ENCODE measurements at places on chromosomes 4 and X.

GRCh38 chrX:46579250-46579649 lies 5.7 kb downstream of the CHST7 start:
- DNase-seq, result no peak

- no peak for DNase-seq
Observed at GRCh38 chr4:179116011-179116410, 1673.8 kb upstream of the AGA start.

- peak; percentile 33 for DNase-seq
Observed at GRCh38 chrX:44344194-44344593, 722 bp upstream of the EFHC2 start.

DNA sequence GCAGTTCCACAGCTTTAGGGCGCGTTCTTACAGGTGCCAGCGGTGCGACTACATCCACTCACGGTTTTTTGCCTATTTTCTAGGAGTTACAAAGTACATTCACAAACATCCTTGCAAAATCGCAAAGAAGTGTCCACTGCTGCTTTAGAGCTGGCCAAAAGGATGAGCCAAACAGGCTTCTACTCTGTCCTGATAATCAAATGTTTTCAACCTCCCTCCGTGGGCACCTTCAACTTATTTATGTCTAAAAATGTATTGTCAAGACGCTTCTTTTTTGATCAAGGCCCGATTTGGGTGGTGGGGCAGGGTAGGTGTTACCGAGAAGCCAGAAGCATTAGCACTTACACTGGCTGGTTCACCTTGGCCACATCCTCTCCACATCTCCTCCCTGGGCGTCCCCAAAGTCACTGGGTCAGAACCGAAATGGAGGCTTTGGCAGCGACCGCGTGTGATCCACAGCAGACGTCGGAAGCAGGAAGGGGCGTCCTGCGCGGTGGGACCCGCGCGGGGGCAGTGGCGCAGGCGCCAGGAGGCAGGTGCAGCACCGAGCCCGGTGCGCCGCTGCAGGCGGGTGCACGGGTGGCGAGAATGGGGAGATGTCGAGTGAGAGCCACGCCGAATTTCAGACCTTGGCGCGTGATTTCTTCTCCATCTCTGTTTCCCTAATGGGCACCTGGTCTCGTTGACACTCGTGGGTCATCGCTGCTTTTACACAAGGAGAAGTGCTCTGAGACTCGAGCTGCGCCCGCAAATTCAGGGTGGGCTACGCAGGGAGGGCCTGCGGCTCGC lies 16.9 kb downstream of the NKX3-2 start:
- DNase-seq, result no peak

GRCh38 chr4:165921546-165921945 lies 48.5 kb downstream of the TLL1 start:
- DNase-seq, result no peak

GRCh38 chr4:108492816-108493595 lies 127.4 kb upstream of the RPL34 start:
- no peak for DNase-seq

- DNase-seq, result no peak
Observed at GRCh38 chr4:139844057-139844456, 178.4 kb downstream of the MGST2 start.

DNA sequence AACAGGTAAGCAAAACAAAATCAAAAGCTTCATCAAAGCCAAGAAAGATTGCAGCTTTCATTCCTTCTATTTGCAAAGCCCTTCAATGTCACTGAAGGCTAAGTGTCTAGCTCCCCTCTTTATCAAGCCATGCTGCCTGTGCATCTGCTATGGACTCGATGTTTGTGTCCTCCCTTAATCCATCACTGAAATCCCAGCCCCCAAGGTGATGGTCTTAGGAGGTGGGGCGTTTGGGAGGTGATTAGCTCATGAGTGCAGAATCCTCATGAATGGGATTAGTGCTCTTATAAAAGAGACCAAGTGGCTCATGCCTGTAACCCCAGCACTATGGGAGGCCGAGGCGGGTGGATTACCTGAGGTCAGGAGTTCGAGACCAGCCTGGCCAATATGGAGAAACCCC lies 6.9 kb upstream of the TRIM2 start:
- DNase-seq, result no peak

- no peak for DNase-seq
Observed at GRCh38 chr4:189124149-189124758, 816.4 kb upstream of the FRG1 start.

- no peak for DNase-seq
Observed at GRCh38 chrX:33970028-33970967, 161.8 kb downstream of the FAM47A start.

DNA sequence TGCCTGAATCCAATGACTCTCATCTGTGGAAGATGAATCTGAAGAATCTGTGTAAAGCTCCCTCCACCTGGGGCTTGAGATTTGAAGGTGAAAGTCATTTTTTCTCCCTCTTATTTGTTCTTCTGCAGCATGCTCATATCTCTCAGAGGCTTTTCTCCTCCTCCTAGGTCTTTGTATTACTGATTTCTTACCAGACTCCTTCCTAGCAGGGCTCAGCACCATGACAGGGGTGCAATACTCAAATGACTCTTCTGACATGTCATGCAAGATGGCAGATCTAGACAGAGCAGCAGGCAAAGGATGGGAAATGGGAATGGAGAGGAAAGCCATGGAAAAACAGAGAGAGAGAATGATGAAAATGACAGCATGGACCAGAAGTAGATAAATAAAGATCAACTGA lies 118.3 kb downstream of the TMA16 start:
- no peak for DNase-seq

GRCh38 chrX:108088511-108088910 lies 2.8 kb downstream of the PSMD10 start:
- DNase-seq, result no peak
